CD4-positive, alpha-beta T cell treated with Interleukin-6 for 4 hours (primary cell): ENCODE measurements at places on chromosomes 1 and 21.

DNA sequence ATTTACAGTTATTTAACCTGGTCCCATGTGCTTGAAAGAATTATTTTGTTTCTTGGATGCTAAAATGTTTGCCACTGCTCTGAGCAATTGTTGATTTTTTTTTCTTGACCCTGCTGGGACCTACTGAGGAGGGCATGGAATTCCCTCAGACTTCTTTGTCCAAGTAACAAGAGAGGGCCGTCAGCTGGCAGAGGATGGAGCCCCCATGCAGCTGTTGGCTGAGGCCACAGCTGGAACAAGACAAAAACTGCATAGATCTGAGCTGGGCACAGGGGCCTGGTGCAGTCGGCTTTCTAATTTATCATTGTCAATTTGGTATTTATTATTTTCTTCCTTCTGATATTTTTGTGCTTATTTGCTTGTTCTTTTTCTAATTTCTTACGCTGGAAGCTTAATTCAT is 39.6 kb upstream of the ABCG1 start:
- DNase-seq = no peak

GRCh38 chr1:16202281-16203210 is 9.9 kb downstream of the ARHGEF19 start:
- DNase-seq = no peak

- DNase-seq = no peak
Measured at GRCh38 chr21:17828223-17828622, 9.1 kb upstream of the C21orf91 start.

GRCh38 chr21:25708467-25709065 is 26.1 kb downstream of the ATP5PF start:
- peak; percentile 64 for DNase-seq

DNA sequence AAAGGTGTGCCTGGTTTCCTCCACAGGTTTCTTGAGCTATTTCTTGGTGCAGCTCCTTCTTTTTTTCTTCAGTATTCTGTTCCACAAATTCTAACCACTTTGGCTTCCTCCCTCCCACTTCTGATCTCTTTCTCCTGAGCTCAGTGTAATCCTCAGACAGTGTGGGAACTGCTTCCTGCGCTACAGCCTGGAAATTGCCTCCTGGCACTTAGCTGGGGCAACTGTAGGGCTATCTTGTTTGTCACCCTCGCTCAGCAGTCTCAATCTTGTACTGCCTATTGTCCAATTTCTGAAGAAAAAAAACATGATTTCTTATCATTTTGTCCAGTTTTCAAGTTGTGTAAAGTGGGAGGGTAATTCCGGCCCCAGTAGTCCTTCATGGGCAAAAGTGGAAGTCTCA is 24.0 kb upstream of the GALNT2 start:
- no peak for DNase-seq

GRCh38 chr1:204325944-204326343 is 33.8 kb downstream of the PLEKHA6 start:
- no peak for DNase-seq

- no peak for DNase-seq
Measured at GRCh38 chr1:37031429-37031828, 2.9 kb downstream of the GRIK3 start.
